Stimulated activated CD8-positive, alpha-beta memory T cell treated with anti-CD3 and anti-CD28 coated beads, Interleukin-15, amount 100 ng/mL, for 24 hours (primary cell): ENCODE measurements at places on chromosomes 13 and 19.

DNA sequence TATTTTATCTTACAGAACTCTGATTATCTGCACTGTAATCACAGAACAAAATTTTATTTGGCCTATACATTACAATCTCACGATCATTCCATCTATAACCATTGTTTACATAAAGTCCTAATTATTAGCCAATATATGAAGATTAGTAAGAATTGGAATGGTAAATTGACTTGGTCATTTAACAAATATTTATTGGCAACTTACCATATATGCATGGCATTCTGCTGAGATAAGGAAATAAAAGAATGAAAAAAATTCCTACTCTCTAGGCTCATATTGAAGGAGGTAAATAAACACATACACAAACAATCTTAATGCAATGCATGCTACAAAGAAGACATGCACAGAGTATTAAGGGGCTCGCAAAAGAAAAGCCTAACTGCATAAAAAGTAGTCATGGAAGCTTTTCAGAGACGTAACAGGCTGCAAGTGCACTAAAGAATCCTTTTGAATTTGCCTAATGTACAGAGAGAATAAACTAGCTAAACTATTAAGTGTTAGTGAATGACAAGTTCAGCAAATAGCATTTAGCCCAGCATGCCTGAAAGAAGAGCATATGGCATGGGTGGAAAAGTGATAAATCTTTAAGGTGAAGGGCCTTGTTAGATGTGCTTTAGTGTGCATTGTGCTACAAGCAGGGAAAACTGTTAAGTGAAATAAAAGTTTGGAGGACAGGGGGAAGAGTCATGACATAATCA, 1131.1 kb downstream of the PCDH9 start:
- no peak for DNase-seq

- no peak for DNase-seq
These were observed 700 bp downstream of the PRR36 start for GRCh38 chr19:7873304-7874075.

- DNase-seq = no peak
These were observed 30.3 kb downstream of the AP1M1 start for GRCh38 chr19:16227837-16228636.

DNA sequence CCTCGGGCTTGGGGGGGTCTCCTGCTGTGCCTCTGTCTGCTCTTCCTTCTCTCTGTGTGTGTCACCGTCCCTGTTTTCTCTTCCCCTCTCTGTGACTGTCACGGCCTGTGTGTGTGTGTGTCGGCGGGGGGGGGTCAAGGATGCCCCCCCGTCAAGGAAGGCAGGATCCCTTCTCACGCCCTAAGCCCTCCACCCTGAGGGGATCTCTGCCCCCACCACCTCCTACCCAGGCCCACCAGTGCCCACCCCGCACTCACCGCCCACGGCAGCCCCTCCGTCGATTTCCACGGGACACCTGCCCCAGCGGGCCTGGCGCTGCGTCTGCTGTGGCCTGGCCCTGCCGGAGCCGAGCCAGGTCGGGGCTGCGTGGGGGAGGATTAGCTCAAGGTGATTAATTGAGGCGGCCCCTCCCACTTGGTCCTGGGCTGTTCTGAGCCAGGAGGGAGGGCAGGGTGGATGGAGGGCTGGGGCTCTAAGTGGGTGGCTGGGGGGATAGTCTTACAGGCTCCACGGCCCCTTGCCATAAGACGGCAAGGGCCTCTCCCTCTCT, at the start of gene RAX2:
Gene RAX2, minus strand, starts transcription at position 323 of the 550 bp plus-strand sequence. CDS start 486 bp downstream, outside the sequence.
- no peak for DNase-seq

DNA sequence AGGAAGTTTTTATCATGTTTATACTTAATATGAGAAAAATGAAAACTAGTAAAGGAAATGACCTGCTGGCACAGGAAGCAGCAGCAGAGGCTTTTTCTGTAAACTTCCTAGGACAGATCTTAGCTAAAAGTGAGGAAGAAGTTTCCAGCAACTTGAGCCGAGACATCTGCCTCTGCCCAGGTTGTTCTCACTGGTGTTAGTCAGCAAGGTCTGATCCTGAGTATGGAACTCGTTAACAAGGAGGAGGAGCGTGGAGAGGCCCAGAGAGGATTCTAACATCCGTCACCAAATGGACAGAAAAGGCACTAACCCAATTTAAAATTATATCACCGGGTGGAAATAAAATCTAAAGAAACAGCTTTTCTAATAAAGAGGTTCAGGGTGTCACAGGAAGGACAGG, 43.6 kb downstream of the PHF11 start:
- no peak for DNase-seq

DNA sequence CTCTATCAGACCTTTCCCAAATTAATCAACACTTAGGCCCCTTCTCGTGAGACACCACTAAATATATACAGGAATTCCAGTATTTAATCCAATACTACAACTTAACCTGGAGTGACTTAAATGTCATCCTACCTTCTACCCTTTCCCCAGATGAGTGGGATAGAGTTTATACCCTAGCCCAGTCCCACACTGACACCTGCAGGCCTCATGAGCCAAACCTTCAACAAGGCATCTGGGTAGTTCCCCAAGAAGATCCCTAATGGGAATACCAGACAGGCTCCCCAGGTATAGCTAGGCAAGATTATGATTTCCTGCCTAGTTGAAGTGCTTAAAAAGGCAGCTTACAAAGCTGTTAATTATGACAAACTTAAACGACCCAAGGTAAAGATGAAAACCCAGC, 15.9 kb downstream of the ZNF83 start:
- DNase-seq = no peak

GRCh38 chr13:44870456-44870929, 118.8 kb downstream of the NUFIP1 start:
- no peak for DNase-seq

- no peak for DNase-seq
These were observed 103.2 kb downstream of the ZNF429 start for GRCh38 chr19:21608571-21608970.
